ENCODE measurements at places on chromosomes 12 and 14. TPM values are rescaled to one million over a fixed set of nuclear protein-coding genes. Genes with fewer than 3 reads are reported as not detected.

The CD69 gene
- 11.5 TPM for total RNA-seq

The TCL1B gene
- total RNA-seq, result not detected

DNA sequence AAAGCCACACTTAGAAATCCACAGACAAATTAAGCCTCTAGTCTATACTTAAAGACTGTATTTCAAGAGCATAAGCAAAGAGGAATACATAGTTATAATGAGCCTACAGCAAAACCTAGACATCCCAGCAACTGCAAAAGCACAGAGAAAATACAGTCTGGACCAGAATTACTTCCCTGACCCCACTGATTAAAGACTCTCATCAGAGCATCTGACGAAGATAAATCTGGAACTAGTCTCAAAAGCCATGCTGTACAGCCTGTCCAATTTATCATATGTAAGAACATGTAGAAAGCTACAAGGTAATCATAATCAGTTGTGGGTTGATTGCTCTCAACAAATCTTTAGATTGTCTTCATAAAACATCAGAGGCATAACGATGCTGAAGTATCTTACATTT is 285.1 kb upstream of the CAND1 start:
- no peak for DNase-seq

GRCh38 chr14:32509632-32510187 is 180.6 kb downstream of the AKAP6 start:
- DNase-seq, result no peak

DNA sequence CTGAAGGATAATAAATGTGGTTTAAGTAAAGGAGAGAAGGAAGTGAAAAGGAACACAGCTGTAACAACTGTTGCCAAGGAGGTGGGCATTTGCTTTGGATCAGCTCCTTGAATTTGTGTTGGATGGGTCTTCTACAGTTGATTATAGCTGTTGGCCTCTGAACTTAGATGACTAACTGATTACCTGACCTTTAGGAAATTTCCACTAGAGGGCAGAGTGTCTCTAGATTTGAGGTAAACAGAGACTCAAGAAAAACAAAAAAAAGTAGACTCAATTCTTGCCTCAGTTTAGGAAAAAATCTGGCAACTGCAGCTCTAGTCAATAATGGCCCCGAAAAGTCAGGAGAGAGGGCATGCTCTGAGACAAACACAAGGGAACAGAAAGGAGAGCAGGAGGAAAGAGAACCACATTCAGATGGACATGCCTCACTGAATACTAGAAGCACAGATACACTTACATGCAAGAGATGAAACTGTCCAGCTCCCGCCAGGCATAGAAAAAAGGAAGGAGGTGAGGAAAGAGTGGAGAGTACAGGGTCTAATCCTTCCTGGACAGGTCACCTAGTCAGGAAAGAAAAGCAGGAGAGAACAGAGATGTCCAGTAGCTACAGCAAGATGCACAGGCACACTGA is 20.6 kb downstream of the COX14 start:
- no peak for DNase-seq

Data from omental fat pad (tissue), 4 donors.